ENCODE measurements at places on chromosomes 6 and 20.

- no peak for DNase-seq
Measured at GRCh38 chr6:90468080-90468479, 118.8 kb downstream of the MAP3K7 start.

DNA sequence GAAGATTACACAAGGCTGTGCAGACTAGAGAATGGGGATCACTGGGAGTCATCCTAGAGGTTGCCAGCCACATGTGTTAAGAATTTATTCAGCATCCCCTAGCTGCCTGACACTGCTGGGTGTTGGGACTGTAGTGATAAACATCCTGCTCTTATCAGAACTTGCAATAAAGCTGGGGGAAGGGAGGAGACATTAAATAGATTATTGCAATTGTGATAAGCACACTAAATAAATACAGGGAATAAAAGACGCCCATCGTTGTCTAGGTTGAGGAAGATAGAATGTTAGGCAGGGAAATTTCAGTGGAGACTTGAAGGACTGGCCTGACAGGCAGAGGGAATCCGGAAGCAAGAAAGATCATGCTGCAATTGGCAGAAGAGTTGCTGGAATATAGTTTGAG, 33.2 kb upstream of the TRAM2 start:
- DNase-seq: no peak

- no peak for DNase-seq
Measured at GRCh38 chr20:34435589-34435988, 72.5 kb downstream of the ITCH start.

DNA sequence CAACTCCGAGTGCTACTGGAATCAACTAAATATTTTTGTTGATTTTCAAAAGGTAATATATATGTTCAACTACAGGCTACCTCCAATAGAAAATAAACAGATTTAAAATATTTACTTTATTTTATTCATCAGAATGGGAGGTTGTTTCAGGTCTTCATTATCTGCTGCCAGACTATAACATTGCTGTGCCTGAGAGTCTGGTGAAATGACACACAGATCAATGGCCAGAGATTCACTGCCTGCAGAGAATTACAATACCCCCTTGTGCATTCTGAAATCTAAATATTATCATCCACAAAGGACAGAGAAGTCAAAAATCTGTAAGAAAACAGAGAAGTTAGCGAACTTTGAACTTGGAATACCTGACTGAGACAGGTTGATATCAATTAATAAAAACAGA, 667.8 kb upstream of the GJE1 start:
- DNase-seq: no peak

- no peak for DNase-seq
Measured at GRCh38 chr20:58143531-58143930, 84.9 kb downstream of the ANKRD60 start.

GRCh38 chr20:8223091-8223870, 91.2 kb downstream of the PLCB1 start:
- no peak for DNase-seq

GRCh38 chr20:24493661-24494459, 24.4 kb downstream of the SYNDIG1 start:
- no peak for DNase-seq

DNA sequence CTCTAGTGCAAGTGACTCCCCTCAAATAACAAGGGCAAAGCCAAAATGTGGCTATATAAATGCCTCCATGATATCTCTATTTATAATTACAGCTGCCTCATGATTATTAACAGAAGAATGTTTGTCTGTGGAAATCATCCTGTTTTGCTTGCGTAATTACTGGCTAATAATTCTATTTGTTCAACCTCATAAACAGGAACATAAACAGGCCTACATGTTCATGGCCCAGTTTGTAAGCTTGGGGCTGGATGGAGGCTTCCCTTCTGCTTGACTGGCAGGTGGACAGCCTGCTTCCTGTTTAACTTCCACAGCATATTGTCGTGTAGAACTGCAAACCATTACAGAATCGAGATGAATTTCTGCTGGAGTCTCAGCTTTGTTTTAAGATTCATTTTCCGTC, 766.0 kb upstream of the MAP3K7 start:
- DNase-seq: no peak

DNA sequence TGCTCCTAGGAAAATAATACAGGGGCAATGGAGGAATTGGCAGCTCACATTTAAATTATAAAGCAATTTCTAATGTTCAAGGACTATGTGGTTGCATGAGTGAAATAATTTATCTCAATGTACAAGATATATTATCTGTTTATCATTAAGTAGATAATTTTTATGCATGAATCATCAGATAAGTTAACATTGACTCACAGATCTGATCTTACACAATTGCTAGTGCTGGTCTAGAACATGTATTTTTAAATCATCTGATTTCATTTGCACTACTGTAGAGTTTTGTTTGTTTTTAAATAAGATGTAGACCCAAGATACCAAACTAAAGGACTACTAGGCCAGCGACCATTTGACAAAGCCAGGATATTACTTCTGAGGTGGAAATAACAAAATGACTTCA, 199.2 kb downstream of the BMP2 start:
- no peak for DNase-seq

DNA sequence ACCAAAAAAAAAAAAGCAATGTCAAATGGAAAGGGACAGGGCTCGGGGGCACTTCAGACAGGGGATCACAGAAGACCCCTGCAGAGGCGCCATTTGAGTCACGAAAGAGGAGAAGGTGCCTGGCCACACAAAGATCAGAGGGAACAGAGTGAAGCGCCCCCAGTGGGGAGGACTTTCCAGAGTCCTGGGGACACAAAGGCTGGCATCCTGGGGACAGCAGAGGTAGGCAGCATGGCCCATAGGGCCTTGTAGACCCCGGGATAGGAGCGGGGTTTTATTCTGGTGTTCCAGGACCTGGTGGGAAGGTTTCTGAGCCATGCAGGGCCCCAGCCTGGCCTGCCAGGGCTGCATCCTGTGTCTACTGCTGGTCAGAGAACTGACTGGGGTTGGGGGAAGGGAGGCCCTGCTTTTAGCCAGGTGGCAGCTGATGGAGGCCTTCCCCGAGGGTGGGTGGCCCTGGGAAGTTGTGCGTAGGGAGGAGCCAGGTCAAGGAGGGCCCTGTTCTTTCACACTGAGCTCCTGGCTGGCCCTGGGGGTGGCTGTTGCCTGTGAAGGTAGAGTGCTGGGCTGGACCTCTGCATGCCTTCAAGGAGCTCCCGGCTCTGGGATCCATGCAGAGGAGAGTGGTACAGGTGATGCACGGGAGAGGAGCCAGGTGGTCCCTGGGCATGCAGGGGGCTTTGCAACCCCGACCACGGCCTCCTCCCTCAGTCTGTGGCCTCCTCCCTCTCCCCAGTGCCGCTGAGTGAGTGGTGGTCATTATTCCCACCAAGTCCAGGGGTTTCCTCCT, 117.9 kb downstream of the CDH4 start:
- DNase-seq: no peak

DNA sequence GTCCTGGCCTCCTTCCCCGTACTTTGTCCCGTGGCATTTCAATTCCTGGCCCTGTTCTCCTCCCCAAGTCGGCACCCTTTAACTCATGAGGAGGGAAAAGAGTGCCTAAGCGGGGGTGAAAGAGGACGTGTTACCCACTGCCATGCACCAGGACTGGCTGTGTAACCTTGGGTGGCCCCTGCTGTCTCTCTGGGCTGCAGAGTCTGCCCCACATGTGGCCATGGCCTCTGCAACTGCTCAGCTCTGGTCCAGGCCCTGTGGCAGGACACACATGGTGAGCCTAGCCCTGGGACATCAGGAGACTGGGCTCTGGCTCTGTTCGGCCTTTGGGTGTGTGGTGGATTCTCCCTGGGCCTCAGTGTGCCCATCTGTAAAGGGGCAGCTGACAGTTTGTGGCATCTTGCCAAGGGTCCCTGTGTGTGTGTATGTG, 58.5 kb downstream of the SRC start:
- no peak for DNase-seq

- peak; percentile 57 for DNase-seq
Measured at GRCh38 chr6:11381801-11382513, 149.5 kb upstream of the NEDD9 start.

DNA sequence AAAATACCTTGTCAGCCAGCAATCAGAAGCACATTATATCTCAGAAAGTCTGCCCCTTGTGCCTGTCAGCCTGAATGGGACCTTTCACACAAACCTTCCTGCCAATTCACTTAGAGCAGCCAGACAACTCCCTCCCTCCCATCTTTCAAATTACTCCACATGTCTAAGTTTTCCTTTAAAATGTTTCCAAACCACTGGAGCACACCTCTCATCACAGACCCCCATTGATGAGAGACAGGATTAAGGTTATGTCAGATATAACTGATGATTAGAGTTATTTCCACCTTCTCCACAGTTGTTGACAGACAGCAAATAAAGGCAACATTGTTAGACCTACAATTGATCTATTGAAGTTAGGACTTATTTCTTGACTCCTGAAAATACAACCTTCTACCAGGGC, 408.4 kb downstream of the PLCB1 start:
- DNase-seq: no peak

DNA sequence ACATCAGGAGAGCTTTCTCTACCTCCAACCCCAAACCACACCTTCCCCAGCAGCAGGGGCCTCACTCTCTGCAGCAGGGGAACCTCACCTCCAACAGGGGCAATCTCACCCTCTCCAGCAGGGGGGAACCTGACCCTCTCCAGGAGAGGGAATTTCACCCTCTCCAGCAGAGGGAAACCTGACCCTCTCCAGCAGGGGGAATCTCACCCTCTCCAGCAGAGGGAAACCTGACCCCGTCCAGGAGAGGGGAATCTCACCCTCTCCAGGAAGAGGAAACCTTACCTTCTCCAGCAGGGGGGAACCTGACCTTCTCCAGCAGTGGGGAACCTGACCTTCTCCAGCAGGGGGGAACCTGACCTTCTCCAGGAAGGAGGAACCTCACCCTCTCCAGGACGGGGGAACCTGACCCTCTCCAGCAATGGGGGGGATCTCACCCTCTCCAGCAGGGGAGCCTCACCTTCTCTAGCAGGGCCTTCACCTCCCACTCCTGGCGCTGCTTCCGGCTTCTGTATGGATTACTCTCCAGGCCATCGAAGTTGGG, 3.1 kb downstream of the B3GALT4 start:
- no peak for DNase-seq

GRCh38 chr6:75794954-75795739, 46.1 kb downstream of the MYO6 start:
- DNase-seq: no peak

- no peak for DNase-seq
Measured at GRCh38 chr6:5427586-5427985, 166.3 kb downstream of the FARS2 start.

DNA sequence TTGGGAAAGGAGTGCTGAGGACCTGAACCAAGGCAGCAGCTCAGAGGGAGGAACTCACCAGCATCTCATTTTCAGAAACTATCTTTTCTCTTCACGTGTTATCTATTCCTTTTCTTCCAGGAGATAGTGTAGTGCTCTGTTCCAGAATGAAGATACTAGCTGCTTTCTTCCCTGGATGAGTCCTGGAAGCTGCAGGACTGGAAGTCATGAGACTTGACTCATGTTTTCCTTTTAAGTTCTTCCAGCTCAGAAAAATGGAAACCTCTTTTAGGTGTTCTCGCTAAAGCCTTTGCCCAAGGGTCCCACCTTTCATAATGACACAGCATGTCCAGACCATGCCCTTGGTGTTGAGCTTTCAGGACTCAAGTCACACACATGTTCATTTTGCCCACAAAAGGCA, 106.7 kb downstream of the UNC5CL start:
- no peak for DNase-seq

- no peak for DNase-seq
Measured at GRCh38 chr6:19463925-19464324, 373.2 kb upstream of the ID4 start.

DNA sequence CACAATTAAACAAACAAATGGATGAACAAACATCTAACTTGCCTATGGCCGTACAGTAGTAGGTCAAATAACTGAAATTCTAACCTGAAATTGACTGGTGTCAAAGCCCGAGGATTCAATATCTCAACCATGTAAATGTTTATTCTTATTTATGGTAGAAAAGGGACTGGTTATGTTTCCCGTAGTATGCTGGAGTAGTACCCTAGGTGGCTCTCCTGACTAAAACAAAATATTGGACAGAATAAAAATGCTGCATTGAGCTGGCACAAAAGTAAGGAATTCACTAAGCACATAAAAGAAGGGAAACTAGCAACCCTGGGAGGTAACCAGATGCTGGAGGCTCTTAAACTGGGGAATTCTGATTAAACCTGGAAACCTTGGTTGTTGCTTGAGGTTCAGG, 117.1 kb upstream of the PREP start:
- no peak for DNase-seq

DNA sequence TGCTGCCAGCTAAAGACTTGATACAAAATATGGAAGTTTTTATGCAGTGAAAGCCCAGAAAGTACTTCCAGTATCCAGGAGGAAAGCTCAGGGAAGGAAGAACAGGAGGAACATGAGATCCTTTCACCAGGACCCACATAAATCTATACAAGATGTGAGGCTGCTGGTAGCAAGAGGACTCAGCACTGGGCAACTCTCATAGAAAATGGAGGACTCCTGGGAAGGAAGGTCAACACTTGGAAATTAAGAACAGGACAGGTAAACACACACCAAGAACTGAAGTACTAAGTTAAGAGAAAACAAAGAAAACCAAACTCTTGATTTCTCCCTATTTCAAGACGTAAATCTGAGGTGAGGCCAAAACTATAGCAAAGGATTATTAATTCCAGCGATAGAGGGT, 220.5 kb upstream of the HSF2 start:
- DNase-seq: no peak

- no peak for DNase-seq
Measured at GRCh38 chr6:69106511-69106910, 471.4 kb downstream of the ADGRB3 start.

All from stimulated activated CD8-positive, alpha-beta memory T cell treated with anti-CD3 and anti-CD28 coated beads, Interleukin-15, amount 100 ng/mL, for 4 hours (primary cell).